ENCODE measurements at places on chromosomes 4 and X.

- DNase-seq, result no peak
Observed at GRCh38 chrX:34790026-34790425, 132.9 kb upstream of the TMEM47 start.

- no peak for DNase-seq
Observed at GRCh38 chr4:40856277-40856839, 106.6 kb downstream of the NSUN7 start.

DNA sequence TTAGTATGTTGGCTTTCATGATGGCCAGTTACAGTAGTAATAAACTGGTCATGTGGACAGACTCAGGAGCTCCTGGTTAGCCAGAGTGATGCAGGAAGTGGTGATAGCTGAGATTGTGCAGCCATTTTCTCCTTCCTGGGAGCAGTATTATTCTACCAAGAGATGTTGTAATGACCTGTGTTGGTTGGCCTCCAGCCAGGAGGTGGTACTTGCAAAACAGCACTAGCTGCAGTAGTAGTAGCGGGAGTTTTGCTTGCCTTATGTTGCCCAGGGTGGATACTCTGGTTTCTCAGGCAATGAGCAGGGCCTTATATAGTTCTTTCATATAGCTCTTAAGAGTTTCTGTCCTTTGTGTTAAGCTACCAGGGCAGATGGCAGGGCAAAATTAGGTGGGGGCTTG lies 998.8 kb downstream of the GLUD2 start:
- no peak for DNase-seq

- DNase-seq, result no peak
Observed at GRCh38 chrX:3712870-3713224, 602 bp downstream of the PRKX start.

- DNase-seq, result no peak
Observed at GRCh38 chr4:110175634-110176033, 22.8 kb downstream of the ELOVL6 start.

DNA sequence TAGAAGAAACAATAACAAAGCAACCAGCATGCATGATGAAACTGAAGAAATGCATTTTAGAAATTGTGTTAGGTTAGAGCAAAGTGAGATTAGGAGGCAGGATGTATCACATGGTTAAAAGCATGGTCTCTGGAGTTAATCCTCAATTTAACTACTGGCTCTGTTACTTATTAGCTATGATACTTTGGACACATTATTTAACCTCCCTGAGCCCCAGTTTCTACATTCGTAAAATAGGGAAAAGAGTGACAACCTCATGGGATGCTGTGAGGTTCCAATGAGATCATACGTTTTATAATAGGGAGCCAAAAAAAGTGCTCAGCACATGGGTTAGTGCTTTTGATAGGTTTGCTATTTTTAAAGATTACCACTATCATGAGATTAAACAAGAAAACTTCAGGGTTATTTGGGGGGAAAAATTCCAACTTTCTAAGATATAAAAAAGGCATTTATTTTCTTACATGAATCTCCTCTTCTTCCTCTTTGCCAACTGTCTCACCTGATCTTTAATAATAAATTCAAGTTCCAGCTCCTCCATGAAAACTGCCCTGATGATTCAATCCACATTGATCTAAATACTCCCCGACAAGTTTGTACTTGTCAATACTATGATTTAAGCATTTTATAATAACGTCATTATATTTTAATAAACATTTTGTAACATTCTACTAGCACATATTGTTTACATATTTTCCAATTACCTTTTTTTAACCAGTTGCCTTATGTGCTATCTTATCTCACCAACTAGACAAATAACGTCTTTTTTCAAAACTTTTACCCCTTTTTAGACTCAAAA lies 4.6 kb downstream of the SEC31A start:
- DNase-seq, result no peak

DNA sequence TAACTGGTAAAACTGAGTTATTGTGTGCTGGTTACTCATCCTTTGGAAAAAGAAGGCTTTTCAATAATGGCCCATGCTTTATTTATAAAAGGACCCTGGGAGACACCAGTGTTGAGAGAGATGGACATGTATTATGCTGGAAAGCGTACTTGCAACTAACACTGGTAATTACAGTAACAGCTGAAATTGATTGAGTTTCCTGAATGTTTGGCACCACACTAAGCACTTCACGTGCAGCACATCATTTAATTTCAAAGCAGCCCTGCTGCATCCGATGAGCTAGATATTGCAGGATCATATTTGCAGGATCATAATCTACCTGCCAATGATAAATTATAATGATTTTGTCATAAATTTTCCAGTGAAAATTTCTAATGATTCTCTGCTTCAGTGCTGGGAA lies 81.5 kb downstream of the QRFPR start:
- no peak for DNase-seq

DNA sequence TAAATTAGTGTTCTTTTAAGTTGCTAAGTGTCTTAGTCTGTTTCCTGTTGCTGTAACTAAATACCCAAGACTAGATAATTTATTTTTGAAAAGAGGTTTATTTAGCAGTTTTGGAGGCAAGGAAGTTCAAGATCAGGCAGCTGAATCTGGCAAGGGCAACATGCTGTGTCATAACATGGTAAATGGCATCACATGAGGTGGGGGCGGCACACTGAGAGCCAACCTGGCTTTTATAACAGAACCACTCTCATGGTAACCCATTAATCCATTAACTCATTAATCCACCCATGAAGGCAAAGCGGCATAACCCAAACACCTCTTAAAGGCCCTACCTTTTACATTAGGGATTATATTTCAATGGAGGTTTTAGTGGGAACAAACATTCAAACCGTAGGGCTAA lies 182.2 kb upstream of the GATB start:
- DNase-seq, result no peak

DNA sequence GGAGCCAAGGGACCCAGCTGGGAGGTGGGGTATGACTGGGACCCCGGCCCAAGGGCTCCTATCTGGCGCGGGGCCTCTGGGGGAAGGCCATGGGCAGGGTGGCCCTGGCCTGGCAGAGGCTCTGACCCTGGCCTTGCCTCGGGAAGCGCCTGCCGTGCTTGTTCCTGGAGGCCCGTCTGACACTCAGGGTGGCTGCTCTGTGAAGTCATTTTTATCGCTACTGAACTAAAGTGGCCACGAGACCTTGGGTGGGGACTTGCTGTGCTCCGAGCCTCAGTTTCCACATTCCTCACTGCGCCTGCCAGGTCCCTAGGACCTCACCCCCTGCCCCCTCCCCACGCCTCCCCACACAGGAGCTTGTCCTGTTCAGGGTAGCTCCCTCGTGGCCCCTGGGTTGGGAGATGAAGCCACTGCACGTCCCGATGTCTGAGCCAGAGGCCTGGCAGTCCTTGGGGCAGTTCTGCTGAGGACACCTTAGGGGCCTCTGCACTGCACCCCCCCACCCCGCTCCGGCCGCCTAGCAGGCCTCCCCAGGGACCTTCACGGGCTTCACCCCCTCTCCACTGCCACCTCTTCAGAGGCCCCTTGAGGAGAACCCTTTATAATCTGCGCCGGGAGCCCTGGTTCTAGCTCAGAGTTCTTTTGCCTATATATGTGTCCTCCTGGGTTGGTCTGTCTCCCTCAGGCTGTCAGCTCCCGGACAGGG lies 639 bp upstream of the SORCS2 start:
- DNase-seq, result no peak

Measured in brain pericyte (primary cell).